EH (cell line): ENCODE measurements at places on chromosomes 7 and 10.

- no peak for DNase-seq
Observed at GRCh38 chr7:155187061-155187785, 110.5 kb upstream of the INSIG1 start.

GRCh38 chr7:36668080-36668479 lies 56.2 kb downstream of the AOAH start:
- DNase-seq, result no peak

DNA sequence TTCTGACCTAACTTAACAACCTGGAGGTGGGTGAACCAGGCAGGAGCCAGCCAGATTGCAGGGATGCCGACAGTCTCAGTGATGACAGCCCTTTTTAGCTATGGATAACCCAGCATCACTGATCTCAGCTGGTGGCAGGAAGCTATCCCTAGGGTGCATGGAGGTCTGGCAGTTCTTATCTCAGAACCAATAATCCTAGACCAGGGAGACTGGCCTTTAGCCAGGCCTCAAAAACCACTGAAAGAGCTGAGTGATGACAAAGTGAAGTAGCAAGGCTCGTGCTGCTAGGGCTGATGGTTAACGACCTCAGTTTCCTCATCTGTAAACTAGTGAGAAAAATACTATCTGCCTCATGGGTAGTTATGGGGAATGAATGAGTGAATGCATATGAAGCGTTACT lies 112.5 kb downstream of the RALA start:
- peak; percentile 56 for DNase-seq

GRCh38 chr10:59688921-59689351 lies 20.7 kb downstream of the SLC16A9 start:
- DNase-seq, result no peak

GRCh38 chr7:116229366-116229765 lies 19.0 kb downstream of the TES start:
- DNase-seq, result no peak

- peak; percentile 45 for DNase-seq
Observed at GRCh38 chr7:146961617-146962016, 845.0 kb downstream of the CNTNAP2 start.

DNA sequence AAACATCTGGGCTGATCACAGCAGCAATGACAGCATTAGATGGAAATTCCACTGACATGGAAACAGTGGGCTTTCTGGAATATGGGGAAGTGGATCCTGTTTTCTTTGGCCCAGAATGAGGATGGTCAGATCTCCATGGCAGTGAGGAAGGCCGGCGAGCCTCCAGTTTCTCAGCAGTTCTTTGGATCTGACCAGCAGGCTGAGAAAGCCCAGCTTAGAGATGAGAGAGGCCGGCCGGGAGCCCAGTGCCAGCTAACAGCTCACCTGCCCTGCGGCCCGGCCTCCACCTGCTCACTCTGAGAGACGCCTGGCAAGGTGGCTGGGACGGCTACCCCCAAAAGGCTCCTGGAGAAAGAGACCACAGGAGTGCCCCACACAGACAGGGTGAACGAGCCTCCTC lies 24.2 kb downstream of the GPER1 start:
- no peak for DNase-seq

GRCh38 chr7:2082139-2082998 lies 150.4 kb downstream of the MAD1L1 start:
- DNase-seq, result peak; percentile 91

DNA sequence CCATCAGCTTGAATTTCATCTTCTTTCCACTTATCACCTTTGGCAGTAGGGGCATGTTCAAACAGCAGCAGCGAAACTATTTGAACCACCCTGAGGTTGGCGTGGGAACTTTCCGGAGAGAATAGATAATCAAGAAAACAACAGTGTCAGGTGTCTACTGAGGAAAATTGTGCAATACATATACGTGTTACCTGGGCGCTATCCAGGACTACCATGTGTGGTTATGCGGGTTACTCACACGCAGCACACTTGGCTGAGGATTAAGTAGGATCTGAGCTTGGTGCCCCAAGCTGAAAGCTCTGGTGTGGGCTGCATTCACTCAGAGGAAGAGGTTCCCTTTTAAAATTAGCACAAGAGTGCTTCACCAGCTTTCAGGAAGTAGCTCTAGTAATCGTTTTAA lies 8.8 kb upstream of the ABI1 start:
- no peak for DNase-seq

GRCh38 chr10:130378556-130379400 lies 242.6 kb downstream of the GLRX3 start:
- no peak for DNase-seq

DNA sequence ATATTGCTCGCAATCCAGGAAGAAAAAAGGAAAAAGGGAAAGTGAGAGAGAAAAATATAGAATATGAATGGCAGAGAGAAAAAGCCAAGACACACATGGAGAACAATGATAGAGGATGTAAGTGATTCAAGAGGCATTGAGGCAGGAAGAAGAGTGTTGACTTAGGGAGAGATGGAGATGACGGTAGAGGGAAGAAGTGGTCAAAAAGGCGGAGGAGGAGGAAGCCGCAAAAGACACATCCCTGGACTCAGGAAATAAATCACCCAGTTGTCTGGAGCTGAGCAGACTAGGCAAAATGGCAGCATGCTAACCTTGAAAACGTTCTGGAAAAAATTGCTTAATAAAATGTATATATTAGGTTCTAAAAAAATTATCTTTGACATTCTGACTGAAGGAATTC lies 17.7 kb upstream of the GPR37 start:
- no peak for DNase-seq

- DNase-seq, result no peak
Observed at GRCh38 chr7:137958470-137959431, 43.1 kb downstream of the CREB3L2 start.

GRCh38 chr7:129750091-129750490 lies 138.6 kb downstream of the NRF1 start:
- no peak for DNase-seq

DNA sequence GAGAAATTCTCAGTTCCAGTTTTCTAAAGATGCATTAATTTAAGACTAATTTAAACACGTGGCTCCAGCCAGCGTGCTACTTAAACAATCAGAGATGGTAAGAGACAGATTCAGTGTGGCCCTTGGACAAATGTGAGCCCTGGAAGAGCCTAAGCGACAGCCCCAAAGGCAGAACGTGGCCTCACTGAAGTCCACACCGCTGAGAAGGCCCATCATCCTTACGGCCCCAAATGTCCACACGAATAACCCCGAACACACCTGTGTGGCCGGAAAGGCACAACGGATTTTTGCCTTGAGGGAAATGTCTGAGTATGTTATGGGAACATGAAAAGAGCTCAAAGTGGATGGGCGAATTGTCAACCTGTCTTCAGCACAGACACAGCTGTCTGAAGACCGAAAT lies 3.2 kb downstream of the COX19 start:
- no peak for DNase-seq

DNA sequence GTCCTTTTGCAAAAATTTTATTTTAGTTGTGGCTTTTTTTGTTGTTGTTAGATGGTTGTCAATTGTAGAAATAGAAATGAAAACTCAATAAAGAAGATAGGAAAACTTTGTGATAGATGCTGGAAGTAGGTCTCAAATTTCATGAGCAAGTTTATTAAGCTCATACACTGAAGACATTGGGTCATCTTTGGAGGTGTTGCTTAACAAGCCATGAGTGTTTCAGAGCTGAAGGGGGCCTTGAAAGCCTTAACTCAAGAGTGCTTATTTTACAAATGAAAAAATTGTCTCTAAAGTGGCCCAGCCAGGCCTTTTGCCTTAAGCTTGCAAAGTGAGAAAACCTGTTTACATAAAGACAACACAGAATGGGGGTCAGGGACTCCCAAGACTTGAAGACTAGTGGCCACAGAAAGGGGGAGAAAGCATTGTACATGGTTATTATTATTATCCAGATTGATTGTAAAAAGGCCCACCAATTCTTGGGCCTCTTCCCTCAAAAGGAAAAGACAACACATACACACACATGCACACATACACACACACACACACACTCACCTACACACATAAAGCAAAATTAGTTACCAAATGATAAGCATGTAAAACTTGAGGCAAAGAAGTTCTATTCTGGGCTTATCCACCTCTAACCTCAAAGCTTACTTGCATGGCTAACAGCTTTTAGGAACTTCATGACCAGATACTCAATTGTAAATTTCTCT lies 49.7 kb upstream of the GLCCI1 start:
- DNase-seq, result no peak

DNA sequence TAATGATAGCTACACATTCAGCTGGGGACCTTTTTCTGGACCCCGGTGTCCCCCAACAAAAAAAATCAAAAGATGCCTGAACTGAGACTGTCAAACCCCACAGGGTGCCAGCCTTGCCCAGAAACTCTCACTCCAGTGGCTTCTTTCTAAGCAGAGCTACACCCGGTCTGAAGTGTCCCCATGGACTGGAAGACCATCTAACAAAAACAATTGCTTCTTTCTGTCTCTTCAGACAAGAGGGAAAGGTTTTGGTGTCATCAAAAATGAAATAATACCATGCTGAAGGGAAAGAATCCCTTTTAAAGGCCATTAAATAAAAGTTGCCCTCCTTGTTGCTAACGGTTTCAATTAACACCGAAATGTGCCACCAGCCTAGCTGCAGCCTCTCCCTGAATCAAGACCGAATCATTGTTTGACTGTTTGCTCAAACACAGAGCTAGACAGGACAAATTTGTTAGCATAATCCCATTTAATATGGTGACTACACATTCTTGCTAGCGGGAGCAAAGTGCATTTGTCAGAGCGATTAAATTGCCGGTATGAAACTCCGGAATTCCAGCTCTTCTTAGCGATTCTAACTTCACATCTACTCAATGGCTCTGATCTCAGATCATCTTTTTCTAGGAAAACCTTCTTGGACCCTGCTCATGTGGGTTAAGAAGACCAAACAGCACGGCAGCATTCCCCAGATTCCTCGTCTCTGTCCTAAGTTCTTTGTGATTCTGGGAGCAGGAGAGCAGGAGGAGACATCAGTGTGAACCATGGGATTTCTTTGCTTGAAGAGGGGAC lies 397.5 kb upstream of the PRKCQ start:
- DNase-seq, result no peak

- no peak for DNase-seq
Observed at GRCh38 chr10:45418417-45418848, 44.4 kb downstream of the ALOX5 start.

- DNase-seq, result peak; percentile 64
Observed at GRCh38 chr7:142420554-142421362, 162.9 kb upstream of the PRSS58 start.

GRCh38 chr10:51425431-51425830 lies 274.0 kb downstream of the CSTF2T start:
- DNase-seq, result peak; percentile 22

DNA sequence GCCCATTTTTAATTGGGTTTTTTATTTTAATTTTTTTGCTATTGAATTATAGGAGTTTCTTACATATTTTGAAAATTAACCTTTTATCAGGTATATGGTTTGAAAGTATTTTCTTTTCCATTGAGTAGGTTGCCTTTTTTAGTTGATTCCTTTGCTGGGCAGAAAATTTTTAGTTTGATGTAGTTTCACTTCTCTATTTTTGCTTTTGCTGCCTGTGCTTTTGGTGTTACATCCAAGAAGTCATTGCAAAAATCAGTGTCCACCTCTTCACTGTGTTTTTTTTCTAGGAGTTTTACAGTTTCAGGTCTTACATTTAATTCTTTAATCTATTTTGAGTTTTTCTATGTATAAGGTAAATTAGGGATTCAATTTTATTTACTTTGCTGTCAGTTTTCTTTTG lies 129.8 kb upstream of the FERD3L start:
- no peak for DNase-seq

DNA sequence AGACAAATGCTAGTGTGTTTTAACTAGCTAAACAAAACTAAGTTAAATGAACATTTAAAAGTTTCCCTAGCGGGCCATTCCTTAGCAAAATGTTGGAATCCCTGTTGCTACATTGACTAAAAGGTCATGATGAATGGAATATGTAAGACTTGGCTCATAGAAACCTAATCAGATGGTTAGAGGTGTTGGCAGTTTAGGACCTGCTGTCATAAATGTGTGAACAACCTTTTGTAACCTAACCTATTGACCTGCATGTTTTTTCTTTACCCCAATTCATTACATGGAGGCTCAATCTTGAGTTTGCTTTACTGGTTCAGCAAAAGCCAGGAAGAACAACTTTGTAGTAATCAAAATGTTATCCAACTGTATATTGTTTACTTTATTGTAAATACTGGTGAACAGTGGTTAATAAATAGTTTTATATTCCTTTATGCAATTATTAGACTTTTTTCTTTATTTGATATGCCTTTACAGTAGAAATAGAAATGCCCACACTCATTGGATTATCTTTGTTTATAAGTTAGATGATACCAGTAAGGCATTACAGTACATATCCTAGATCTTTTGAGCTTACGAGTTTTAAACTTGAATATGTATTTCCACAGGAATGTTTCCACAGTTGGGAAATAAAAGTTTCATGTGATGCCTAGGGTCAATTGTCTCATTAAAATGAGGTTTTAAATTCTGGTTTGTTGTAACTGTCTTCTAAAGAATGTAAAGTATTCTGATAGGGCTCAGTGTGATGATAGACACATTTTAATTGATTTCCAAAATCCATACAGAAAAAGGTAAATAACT lies 11.6 kb downstream of the CBX3 start:
- DNase-seq, result peak; percentile 20

GRCh38 chr10:89235073-89235798 lies 16.3 kb downstream of the LIPA start:
- peak; percentile 25 for DNase-seq

DNA sequence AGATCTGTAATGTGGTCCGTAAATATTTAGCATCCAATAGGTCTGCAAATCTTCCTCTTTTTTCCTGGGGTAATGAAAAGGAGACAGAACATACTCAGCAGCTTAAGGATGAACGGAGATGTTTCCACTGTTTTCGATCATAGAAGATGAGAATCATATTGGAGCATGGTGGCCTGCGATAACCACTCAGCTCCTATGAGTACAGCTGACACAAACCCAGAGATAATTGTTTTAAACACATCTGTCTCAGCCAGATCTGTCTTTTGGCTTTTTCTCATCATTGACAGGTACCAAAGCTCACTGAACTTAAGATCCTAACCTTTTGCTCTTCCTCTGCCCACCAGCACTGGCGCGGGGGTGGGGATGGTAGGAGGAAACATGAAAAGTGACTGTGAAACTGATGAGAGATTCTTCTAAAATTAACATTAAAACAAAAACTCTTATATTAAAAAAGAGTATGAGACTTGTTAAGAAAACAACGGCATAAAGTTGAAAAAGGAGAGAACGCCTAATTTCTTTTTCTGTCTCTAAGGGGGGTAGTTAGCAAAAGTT lies 71.0 kb downstream of the SVOPL start:
- DNase-seq, result no peak

DNA sequence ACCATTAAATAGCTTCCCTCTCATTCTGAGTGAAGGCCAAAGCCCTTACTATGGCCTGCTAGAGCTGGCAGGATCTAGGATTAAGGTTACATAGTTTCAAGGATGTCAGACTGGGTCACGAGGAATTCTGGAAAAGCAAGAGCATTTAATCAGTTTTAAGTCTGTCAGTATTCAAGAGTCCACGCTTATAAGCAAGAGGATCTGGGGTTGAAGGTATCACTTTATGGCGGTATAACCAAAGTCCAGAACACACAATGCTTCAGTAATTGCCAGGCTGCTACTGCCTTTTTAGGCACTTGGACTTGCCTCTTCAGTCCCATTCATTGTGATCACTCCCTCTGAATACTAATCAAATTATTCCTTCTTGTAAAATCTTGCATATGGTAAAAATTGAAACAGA lies 101.0 kb downstream of the HBP1 start:
- no peak for DNase-seq
